ENCODE measurements at places on chromosomes 3 and 15.

DNA sequence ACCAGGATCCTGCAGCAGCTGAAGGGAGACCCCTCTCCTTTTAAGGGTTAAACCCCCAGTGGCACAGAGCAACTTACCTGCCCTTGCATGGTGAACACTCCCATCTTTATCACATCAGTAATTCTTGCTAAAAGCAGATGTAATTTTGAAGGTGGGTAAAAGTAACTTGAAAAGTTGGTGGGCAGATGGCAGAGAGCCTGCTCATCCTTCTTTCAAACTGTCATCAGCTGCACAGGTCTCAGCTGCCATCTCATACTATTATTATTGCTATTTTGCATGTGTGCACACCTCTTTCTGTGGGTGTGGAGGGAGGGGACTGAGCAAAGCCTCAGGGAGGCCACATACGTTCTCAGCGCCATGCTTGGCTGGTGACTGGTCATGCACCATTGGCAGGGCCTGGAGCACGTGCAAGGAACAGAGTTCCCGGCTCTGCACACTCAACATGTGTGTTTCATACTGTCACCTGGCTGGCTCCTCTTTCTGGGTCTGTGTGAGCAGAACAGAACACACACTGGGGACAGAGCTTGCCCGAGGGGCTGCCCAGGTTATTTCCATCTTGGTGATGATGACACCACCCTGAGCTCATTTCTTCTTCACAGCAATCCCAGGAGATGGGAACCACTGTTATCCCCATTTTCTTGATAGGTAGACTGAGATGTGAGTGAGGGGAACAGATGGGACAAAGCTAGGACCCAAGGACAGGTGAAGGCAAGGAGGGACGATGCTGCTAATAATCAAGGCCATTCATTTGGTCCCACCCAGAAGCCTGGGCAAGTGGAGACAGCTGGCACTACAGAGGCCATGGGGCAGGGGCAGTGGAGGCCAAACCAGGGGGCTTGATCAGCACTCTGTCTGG, 95.8 kb upstream of the KLF13 start:
- H3K4me3 ChIP-seq = peak overlapping the region; percentile 62
- H3K27ac ChIP-seq = peak overlapping the region; percentile 88
- peaks cover 5% of the 10 kb centered on the region for H3K36me3 ChIP-seq
- peaks cover 55% of the 10 kb centered on the region for H3K4me1 ChIP-seq

DNA sequence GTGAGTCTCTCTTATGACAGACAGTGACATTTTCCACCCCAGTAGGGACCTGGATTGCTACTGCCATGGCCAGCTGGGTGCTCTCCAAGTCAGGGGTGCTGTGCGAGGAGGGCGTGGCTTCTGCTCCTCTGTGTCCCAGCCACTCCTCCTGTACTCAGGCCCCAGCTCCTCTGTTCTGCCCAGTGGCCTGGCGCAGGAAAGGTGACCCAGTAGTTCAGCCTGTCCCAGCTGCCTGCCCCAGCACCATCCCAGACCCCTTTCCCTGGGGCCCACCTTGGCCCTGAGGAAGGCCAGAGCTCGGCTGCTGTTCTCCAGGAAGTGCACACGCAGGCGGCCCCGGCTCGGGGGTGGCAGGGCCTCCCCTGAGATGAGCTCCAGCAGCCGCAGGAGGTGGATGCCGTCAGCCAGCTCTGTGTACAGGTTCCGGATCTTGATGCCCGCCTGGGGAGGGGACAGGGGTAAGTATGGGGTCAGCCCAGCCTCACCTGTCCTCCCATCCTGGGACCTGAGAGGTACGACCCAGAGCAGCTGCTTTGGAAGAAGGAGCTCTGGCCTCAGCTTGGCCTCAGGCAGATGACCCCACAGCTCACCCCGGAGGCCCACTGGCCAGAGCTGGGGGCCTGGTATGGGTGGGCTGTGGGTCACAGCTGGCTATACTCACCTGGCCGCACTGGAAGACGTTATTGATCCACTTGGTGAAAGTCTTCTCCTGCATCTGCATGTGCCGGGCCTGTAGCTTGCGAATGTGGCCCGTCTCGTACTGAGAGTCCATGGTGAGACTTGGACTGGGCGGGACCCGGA, 1.0 kb downstream of the SPTBN5 start:
- H3K4me1 ChIP-seq = peaks cover 34% of the 10 kb centered on the region
- H3K27me3 ChIP-seq = no peaks in the 10 kb centered on the region

DNA sequence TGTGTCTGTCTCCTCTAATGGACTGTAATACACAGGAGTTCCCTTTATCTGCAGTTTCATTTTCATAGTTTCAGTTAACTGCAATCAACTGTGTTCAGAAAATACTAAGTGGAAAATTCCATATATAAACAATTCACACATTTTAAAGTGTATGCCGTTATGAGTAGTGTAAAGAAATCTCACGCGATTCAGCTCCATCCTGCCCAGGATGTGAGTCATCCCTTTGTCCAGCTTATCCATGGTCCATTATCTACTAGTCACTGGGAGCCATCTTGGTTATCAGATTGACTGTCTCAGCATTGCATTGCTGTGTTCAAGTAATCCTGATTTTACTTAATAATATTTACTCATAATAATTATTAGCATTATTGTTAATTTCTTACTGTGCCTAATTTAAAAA, 14.5 kb downstream of the ZPLD1 start:
- peaks cover 3% of the 10 kb centered on the region for H3K4me1 ChIP-seq
- no peak for DNase-seq
- H3K36me3 ChIP-seq = no peaks in the 10 kb centered on the region
- no peaks in the 10 kb centered on the region for H3K27me3 ChIP-seq
- H3K4me3 ChIP-seq = no peak overlapping the region

DNA sequence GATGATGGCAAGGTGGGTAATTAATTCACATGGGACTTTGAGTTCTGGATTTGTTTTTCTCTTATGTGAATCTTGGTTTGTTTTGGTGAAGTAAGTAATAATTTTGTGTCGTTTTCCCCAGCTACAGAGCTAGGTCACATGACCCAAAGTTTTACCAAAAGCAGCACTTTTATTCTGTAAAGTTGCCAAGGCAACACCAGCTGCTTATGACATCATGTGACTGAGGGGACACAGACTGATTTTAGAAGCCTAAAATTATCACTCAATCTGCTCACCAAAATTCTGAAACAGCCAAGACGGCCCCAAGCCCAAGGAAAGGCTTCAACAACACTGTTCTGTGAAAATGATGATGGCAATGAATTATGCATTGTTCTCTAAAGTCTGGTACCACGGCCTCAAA, 63.9 kb downstream of the MEX3B start:
- H3K4me3 ChIP-seq = no peak overlapping the region
- DNase-seq = no peak
- peaks cover 6% of the 10 kb centered on the region for H3K27me3 ChIP-seq
- no peaks in the 10 kb centered on the region for H3K4me1 ChIP-seq

- no peaks in the 10 kb centered on the region for H3K27me3 ChIP-seq
- no peak for DNase-seq
- no peak overlapping the region for H3K4me3 ChIP-seq
- H3K4me1 ChIP-seq = no peaks in the 10 kb centered on the region
Observed at GRCh38 chr3:25027650-25028049, 400.4 kb upstream of the RARB start.

GRCh38 chr15:39512643-39513042, 68.2 kb upstream of the THBS1 start:
- no peaks in the 10 kb centered on the region for H3K4me1 ChIP-seq
- peaks cover 7% of the 10 kb centered on the region for H3K27me3 ChIP-seq
- H3K27ac ChIP-seq = no peak overlapping the region
- H3K36me3 ChIP-seq = peaks cover 2% of the 10 kb centered on the region
- no peak for DNase-seq
- no peak overlapping the region for H3K4me3 ChIP-seq

GRCh38 chr3:67524046-67524445, 130.4 kb downstream of the SUCLG2 start:
- no peak overlapping the region for H3K27ac ChIP-seq
- no peak overlapping the region for H3K4me3 ChIP-seq
- H3K36me3 ChIP-seq = peaks cover 45% of the 10 kb centered on the region
- DNase-seq = no peak
- peaks cover 5% of the 10 kb centered on the region for H3K4me1 ChIP-seq

DNA sequence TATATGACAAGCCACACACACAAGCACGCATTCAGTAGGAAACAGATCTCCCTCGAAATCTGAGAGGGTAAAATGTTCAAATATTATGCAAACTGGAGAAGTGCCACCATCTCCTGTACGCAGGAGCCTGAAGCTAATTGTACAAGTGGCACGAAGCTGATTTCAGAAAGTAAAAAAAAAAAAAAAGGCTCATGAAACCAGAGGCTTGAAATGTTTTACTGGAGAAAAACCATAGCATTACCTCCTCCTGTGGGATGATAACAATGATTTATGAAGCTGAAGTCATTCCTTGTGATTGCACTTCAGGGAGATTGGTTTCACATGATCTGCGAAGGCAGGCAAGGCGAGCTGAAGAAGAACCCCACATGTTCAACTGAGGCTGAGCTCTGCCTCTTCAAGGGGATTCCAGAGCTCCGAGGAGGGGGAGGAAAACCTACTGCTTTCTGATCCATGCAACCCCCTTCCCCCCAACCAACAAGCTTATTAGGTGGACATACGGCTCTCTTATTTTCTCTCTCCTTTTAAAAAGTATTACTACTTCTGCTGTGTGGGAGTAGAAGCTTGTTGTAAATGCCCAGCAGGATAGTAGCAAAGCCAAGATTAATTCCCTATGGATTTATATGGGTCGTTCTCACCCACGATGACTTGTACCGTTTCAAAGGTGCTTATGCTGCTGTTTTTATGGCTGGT, 101.1 kb downstream of the GREM1 start:
- no peak overlapping the region for H3K4me3 ChIP-seq
- no peak overlapping the region for H3K27ac ChIP-seq
- no peaks in the 10 kb centered on the region for H3K36me3 ChIP-seq
- no peaks in the 10 kb centered on the region for H3K4me1 ChIP-seq

GRCh38 chr3:51578238-51578637, 39.7 kb downstream of the RAD54L2 start:
- H3K36me3 ChIP-seq = peaks cover 32% of the 10 kb centered on the region
- H3K27me3 ChIP-seq = no peaks in the 10 kb centered on the region
- no peak overlapping the region for H3K4me3 ChIP-seq
- H3K4me1 ChIP-seq = peaks cover 20% of the 10 kb centered on the region
- H3K27ac ChIP-seq = no peak overlapping the region
- DNase-seq = no peak

GRCh38 chr3:105490045-105490444, 123.3 kb downstream of the ALCAM start:
- no peak for DNase-seq
- no peak overlapping the region for H3K27ac ChIP-seq
- no peaks in the 10 kb centered on the region for H3K27me3 ChIP-seq
- peaks cover 50% of the 10 kb centered on the region for H3K36me3 ChIP-seq

DNA sequence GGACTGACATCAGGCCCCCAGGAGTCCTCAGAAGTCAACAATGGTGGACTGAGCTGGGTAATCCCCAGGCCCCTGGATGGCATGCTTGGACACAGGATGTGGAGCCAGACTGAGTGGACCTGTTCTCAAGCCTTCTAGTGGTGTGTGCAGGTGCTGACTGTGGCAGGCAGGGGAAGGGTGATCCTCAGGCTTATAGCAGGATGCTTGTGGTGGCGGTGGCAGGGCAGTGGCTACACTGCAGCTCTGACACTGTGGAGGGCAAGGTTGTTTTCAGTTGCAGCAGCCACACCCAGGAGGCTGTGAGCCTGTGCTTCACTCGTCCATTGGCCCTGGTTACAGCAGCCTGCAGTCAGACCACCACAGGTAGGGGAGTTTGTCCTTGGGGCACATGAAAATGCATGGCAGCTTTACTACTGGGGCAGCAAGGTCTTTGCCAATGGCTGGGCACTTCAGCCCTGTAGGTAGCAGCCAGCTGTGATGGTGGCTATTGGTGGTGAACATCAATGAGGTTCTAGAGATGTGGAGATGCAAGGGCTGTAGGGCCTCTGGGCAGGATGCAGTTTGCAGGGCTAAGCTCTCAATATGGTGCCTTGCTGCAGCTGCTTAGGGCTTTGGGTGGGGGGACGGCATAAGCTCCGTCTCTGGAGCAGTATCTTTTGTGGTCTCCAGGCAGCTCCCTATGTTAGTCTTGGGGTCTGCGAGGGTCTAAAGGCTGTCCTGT, 17.5 kb upstream of the MYO5A start:
- H3K4me1 ChIP-seq = no peaks in the 10 kb centered on the region
- H3K27me3 ChIP-seq = no peaks in the 10 kb centered on the region
- peaks cover 36% of the 10 kb centered on the region for H3K36me3 ChIP-seq
- no peak overlapping the region for H3K4me3 ChIP-seq

DNA sequence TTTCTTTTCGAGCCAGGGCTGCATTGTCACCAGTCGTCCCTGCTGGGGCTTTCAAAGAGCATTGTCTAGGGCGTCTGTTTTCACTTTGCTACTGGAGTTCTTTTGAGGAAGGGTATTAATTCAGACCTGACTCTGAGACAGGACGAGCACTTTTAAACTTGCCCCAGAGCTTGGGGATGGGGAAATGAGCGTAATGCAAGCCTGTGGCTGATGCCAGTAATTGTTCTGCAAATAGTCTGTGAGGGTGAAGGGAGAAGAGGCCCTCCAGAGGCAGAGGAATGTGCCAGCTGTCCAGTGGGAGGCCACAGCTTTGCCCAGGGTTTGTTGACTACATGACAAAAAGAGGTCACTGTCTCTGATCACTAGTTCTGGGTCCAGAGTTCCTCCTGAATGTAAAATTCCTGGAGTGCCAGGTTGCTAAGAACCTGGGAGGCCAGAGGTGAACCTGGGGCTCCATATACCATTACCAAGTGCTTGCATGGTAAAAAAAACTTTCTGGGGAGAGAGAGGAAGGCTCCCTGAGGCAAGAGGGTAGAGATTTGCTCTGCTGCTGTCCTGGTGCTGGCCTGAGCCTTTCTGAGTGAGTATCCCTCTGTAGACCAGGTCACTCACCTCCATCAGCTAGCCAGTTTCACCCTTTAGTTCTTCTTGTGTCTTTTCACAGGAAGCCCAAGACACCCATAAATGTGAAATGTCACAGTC, 14.8 kb downstream of the EEFSEC start:
- H3K4me3 ChIP-seq = no peak overlapping the region
- H3K27me3 ChIP-seq = no peaks in the 10 kb centered on the region
- peaks cover 12% of the 10 kb centered on the region for H3K36me3 ChIP-seq
- peak overlapping the region; percentile 53 for H3K27ac ChIP-seq

- H3K4me1 ChIP-seq = no peaks in the 10 kb centered on the region
- DNase-seq = no peak
- no peak overlapping the region for H3K27ac ChIP-seq
- H3K27me3 ChIP-seq = peaks cover 8% of the 10 kb centered on the region
Observed at GRCh38 chr15:55960946-55961345, 32.5 kb downstream of the NEDD4 start.

DNA sequence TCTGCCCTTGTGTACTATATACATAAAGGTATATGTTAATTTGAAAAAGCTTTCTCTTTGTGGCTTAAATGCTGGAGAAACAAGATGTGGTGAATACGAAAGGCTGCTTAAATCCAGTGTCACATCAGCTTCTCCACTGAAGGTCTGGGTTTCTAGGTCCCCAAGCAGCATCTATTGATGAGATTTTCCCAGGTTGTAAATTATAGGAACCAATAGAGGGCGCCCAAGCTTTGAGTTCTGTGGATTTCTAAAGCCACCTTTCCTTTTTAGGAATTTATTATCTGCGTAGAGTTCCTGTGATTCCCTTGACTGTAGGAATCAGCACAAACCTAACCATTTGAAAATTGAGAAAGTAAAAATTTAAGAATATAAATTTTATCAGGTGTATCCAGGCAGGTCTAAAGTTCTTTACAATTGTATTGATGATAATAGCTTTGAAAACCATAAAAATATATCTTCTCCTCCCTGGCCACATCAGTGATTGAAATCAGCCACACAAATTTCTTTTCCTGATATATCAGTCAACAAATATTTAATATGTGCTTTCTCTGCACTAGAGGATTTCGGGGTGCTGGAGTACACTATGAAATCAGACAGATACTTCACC, 88.3 kb upstream of the ADAMTSL3 start:
- no peak overlapping the region for H3K4me3 ChIP-seq
- DNase-seq = no peak
- H3K36me3 ChIP-seq = no peaks in the 10 kb centered on the region

- no peaks in the 10 kb centered on the region for H3K4me1 ChIP-seq
- no peak for DNase-seq
- H3K36me3 ChIP-seq = no peaks in the 10 kb centered on the region
Observed at GRCh38 chr15:72168808-72169190, 28.8 kb downstream of the GRAMD2A start.

All from memory B cell (primary cell).